T-cell (primary cell): ENCODE measurements at places on chromosomes 5 and 9. TPM values are rescaled to one million over a fixed set of nuclear protein-coding genes. Genes with fewer than 3 reads are reported as not detected.

ZER1 gene
- total RNA-seq: 39.8 TPM

NRARP gene
- 2.7 TPM for total RNA-seq

MEIKIN gene
- total RNA-seq: 0.22 TPM

TMEM252 gene
- total RNA-seq: not detected

LCN9 gene
- not detected for total RNA-seq

WDR36 gene
- 22.8 TPM for total RNA-seq

IL3 gene
- not detected for total RNA-seq

FOXD4L3 gene
- not detected for total RNA-seq

CDO1 gene
- total RNA-seq: not detected

SLC23A1 gene
- not detected for total RNA-seq
